ENCODE measurements at places on chromosomes 3 and 15. TPM values are rescaled to one million over a fixed set of nuclear protein-coding genes. Genes with fewer than 3 reads are reported as not detected.

Gene NUSAP1
- total RNA-seq = 125 TPM

Gene PHLDB2
- 87.3 TPM for total RNA-seq

Gene ACTC1
- total RNA-seq = not detected

Gene CHCHD6
- 9.3 TPM for total RNA-seq

Gene CIDEC
- not detected for total RNA-seq

Gene MAP1A
- total RNA-seq = 1.4 TPM

Gene OIP5
- 13.2 TPM for total RNA-seq

Gene FBXW12
- not detected for total RNA-seq

DNA sequence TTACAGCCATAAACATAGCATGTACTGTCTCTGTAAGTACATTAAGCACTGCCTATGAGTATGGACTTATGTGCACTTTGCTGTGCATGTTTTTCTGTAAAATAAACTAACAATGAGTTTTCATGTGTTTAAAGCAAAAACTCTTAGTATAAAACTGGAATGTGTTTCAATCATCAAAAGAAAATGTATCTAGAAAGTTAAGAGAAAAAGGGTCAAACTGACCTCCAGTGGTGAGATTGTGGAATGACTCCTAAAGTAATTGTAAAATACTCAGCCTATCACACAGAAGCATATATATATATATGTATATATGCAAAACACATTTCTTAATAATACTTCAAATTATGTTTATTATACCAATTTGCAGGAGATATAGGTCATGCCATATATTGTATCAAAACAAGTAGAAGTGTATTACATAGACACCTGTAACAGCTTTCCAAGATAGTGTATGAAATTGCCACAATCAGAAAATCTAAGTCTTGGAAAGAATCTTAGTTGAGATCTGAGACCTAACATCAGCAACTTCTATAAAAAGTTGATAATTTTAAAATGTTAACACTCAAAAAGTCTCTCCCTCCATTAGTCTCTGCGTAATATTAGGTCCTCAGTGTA is 199.6 kb downstream of the FMN1 start:
- peak; percentile 15 for DNase-seq

DNA sequence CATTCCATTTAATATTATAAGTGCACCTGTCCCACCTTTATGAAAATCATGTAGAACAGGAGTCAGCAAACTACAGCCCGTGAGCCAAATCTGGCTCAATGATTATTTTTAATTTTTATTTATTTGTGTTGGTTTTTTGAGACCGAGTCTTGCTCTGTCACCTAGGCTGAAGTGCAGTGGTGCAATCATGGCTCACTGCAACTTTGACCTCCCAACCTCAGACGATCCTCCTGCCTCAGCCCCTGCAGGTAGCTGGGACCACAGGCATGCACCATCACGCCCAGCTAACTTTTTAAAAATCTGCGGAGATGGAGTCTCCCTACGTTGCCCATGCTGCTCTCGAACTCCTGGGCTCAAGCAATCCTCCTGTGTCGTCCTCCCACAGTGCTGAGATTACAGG is 42.0 kb downstream of the MYO1E start:
- no peak for DNase-seq

DNA sequence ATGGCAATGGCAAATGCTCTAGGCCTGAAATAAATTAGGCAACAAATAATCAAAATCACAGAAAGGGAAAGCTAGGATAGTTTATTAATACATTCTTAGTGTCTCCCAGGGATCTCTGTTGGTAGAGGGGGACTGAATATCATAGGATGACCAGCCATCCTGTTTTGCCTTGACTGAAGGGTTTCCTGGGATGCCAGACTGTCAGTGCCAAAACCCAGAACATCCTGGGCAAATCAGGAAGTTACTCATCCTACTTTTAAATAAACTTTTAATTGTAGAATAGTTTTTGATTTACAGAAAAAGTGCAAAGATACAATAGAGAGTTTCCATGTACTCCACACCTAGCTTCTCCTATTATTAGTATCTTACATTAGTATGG is 21.8 kb upstream of the SIAH2 start:
- DNase-seq = no peak

GRCh38 chr15:53549697-53550305 is 209.7 kb downstream of the WDR72 start:
- DNase-seq = no peak

DNA sequence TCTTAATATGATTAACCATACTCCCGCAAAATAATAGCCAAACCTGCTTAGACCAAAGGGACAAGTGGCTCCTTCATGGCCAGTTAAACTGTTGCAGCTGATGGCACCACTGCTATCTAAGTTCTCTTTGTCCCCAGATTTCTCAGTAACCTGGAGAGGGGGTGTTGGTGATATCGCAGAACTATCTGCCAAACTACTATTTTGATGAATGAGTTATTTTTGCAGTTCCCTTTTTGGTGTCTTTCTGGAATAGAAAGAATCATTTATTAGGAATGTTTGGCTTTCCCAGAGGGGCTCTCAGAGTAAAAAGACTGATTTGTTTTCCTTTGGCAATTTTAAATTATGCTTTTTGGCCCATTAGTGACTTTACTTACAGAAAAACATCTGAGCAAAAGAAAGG is 33.0 kb downstream of the CLEC3B start:
- DNase-seq = no peak

DNA sequence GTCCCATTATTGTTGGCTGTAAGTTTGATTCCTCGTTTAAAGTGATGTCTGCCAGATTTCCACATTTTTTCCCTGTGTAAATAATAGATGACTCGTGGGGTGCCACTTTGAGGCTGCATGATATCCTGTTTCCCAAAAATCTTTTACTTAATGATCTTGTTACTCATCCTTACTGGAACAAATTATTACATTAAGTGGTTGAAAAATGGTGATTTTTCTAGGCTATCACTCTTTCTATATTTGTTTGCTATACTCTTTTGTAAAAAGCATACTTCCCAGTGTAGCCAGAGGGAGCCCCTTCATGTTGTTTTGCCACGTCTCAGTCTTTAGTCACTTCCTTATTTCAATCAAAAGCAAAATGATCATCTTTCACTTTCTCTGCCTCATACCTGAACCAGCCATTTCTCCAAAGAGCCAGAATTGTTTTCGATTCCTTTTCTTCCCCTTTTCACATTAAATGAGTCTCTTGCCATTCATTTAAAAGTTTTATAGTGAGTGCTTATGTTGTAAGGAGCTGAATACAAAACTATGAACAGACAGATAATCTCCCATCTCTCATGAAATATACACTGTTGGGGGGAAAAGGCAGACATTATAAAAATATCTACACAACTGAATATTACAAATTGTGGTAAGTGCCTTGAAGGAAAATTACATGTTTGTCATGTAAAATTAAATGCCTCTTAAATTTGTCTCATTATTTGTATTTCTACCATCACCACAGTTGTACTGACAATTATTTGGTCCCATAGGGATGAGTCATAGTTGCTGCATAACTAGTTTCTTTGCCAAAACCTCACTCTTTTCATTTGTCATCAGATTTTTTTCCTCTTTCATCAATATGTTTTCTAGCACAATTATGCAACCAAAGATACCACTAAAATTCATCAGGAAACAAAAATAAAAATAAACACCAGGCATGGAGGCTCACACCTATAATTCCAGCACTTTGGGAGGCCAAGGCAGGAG is 41.5 kb downstream of the ADGRG7 start:
- peak; percentile 22 for DNase-seq

- no peak for DNase-seq
Observed at GRCh38 chr3:84440291-84440690, 518.5 kb upstream of the CADM2 start.

GRCh38 chr3:140223631-140224030 is 288.6 kb downstream of the CLSTN2 start:
- no peak for DNase-seq

- no peak for DNase-seq
Observed at GRCh38 chr3:59280113-59280512, 230.3 kb upstream of the CFAP20DC start.

- DNase-seq = no peak
Observed at GRCh38 chr3:55607844-55608243, 120.7 kb upstream of the WNT5A start.

GRCh38 chr3:96831175-96831574 is 16.8 kb downstream of the EPHA6 start:
- DNase-seq = no peak

DNA sequence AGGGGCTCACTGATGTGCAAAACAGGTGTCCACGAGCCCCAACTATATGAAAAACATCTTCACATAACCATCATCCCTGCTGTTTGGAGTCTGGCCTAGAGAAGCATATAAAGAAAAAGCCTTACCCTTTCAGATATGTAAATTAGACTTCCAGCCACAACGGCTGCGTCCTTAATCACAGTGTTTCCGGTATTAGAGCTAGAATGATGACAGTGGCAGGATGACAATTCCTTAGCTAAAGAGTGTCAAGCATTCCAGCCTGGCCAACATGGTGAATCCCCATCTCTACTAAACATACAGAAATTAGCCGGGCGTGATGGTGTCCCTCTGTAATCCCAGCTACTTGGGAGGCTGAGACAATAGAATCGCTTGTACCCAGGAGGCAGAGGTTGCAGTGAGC is 19.5 kb upstream of the SAMD7 start:
- no peak for DNase-seq

DNA sequence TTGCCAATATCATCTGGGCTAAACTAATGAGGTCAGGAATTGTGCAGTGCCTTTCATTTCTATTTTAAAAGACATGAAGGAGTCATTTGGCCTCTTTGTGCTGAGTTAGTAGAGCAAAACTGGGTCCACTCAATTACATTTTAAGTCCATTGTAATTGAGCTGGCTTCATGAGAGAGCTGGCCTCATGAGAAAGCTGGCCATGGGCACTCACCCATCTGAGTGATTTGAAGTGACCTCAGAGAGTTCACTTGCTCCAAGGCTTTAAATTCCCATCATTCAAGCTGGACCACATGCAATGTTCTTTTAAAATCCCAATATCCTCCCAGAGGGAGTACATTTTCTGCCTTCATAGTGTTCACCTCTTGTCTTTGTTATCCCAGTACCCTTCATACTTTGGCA is 335.9 kb upstream of the WNT5A start:
- DNase-seq = no peak

GRCh38 chr3:102017784-102018183 is 168.5 kb downstream of the NFKBIZ start:
- DNase-seq = no peak

GRCh38 chr3:11558002-11558401 is 85.7 kb downstream of the VGLL4 start:
- DNase-seq = peak; percentile 68

DNA sequence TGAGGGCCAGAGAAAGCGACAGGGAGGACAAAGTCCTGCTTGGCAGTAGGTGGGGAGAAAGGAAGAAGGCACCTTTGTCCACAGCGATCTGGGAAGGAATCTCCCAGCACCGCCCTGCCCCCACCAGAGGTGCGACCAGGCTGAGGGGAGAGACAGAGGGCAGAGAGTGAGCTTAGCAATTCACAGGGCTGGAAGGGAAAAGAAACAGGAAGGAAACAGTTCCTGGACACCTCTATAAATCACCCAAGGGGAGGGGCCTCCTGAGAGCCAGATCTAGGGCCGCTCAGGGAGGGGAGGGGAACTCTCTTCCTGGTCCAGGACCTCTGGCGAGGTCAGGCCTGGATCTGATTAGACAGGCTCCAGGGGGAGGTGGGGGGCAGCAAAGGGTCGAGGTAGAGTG is 35.4 kb downstream of the RNU5B-1 start:
- no peak for DNase-seq

DNA sequence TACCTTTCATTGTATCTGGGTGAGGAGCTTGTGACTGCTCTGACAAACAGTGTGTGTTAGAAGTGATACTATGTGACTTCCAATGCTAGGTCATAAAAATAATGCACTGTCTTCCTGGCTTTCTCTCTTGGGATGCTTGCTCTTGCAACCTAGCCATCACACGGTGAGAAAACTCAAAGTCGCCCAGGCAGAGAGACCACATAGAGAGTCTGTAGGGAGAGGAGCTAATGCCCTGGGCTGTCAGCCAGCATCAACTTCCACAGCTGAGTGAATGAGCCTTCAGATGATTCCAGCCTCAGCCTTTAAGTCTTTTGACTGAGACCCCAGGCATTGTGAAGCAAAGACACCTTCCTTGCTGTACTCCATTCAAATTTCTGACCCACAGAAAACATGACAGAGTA is 220.6 kb upstream of the SGO1 start:
- no peak for DNase-seq

GRCh38 chr3:80079886-80080285 is 312.1 kb upstream of the ROBO1 start:
- no peak for DNase-seq

DNA sequence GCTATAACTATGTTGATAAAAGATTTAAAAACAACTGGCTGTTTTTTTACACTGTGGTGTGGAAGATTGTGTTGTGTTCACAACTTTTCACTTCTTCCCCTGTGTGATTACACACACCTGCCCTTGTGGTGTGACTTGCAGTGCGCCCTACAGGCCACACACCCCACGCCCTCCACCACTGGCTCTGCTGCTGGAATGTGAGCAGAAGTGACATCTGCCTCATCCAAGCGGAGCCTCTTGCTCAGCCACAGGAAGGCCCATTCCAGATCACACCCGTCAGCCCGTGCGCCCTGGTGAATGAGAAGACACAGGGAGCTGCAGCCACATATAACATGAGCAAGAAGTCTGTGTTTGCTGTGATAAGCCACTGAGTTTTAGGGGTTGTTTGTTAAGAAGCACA is 7.0 kb downstream of the CCR2 start:
- no peak for DNase-seq

DNA sequence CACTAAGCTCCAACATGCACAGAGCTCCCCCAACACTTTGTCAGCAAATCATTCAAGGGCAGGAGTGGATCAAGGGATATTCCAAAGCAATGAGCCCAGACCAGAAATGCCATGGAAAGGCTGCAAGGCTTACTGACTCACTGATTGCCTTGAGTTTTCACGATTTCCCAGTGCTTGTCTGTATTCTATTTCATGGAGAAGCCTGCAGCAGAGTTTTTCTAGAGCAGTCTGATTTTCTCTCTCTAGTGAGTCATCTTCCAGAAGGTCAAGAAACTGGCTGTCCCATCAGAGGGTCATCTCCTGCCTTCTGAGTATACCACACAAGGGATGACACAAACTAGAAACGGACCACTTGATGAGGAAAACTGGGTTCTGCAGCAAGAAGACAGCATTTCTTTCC is 16.5 kb downstream of the LMCD1 start:
- DNase-seq = no peak

DNA sequence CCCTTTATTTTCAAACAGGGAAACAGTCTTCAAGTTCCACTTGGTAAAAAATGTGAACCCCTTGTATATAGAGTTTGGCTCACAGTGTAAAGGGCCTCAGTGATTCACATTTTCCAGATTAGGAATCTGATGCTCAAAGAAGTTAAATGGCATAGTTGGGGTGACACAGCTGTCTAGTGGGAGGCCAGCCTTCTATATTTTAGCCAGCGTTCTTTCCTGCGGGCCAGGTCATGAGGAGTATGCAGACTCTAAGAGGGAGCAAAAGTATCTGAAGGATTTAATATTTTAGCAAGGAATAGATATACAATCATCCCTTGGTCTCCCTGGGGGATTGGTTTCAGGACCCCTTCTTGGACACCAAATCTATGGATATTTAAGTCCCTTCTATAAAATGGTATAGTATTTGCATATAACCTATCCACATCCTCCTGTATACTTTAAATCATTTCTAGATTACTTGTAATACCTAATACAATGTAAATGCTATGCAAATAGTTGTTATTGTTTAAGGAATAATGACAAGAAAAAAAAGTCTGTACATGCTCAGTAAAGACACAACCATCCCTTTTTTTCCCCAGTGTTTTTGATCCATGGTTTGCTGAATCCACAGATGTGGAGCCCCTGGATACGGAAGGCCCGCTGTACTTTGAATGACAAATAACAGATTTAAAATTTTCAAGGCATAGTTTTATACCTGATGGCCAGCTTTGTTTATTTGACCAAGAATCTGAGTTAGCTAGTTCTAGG is 7.0 kb downstream of the B2M start:
- DNase-seq = no peak

GRCh38 chr15:83283138-83283812 is 1.2 kb downstream of the BNC1 start:
- no peak for DNase-seq
